Activated CD8-positive, alpha-beta memory T cell treated with anti-CD3 and anti-CD28 coated beads for 4 hours (primary cell): ENCODE measurements at places on chromosomes 1 and 21.

- DNase-seq = no peak
These were observed 89.5 kb downstream of the DISC1 start for GRCh38 chr1:231715816-231716722.

DNA sequence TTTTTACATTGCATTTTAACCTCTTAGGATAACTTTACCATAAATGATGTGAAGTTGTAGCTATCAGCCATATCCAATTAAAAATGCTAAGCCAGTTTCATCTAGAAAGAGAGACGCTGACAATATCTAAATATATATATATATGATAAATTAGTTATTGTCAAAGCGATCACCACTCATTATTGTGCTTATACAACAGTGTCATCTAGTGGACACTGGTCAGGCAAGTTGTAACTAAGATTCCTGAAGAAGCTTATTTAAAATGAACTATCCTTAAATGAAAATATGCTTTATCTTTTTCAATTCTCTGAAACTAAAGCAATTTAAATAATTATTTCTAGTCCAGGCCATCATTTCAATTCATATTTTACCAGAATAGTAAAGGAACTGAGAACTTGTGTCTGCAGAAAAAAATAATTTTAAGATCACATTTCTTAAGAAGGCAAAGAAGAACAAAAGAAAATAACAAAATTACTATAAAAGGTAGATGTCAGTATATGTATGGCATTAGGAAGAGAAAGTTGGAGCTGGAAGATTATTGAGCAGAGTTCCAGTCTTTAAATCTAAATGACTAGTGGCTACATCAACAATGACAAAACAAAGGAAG lies 193.3 kb upstream of the SNX7 start:
- DNase-seq = no peak

DNA sequence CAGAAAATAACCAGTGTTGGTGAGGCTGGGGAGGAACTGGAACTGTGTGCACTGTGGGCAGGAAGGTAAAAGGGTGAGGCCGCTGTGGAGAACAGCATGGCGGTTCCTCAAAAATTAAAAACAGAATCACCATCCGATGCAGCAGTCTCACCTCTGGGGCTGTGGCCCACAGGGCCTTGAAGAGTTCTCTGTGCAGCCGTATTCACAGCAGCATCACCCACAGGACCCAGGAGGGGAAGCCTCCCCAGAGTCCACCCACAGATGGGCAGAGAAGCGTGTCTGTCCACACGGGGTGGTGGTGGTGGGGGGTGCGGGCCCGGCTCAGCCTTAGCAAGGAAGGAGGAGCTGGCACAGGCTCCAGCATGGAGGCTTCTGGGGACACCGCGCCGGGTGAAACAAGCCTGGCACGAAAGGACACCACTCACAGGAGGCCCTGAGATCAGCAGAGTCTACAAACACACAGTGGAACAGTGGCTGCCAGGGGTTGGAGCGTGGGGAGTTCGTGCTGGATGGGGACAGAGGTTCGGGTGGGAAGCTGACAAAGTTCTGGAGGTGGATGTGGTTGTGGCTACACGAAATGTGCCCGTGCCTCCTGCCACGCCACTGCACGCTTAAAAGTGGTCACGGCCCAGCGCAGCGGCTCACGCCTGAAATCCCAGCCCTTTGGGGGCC lies 11.5 kb downstream of the MORN1 start:
- DNase-seq = no peak

DNA sequence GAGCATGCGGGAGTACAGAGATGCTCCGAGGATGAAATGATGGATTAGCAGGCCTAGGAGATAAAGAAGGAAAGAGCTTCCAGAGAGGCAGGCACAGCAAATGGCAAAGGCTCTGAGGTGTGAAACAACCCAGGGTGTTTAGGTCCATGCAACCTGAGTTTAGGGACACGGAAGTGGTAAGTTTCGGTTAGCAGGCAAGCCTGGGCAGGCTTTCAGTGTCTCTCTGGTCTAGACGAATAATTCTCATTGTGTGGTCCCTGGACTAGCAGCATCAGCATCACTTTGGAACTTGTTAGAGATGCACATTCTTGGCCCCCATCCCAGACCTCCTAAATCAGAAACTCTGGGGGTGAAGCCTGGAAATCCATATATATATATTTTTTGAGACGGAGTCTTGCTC lies 18.6 kb downstream of the NKAIN1 start:
- DNase-seq = no peak

DNA sequence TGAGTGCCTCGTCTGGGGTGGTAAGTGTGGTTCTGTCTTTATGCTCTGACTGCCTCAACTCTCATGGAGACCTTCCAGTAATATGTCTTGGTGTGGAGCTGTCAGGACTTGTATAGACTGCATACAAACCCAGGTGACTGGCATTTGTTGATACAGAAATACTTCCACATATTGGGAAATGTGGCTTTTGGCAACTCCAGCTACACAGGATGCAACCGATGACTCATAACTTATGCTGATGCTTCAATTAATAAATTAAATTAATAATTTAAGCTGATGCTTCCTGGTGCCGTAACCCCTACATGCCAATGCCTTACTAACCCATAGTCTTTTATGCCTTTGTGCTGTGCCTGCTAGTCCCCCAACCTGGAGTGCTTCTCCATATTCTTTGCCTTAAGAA lies 72.3 kb upstream of the ARTN start:
- DNase-seq = no peak

DNA sequence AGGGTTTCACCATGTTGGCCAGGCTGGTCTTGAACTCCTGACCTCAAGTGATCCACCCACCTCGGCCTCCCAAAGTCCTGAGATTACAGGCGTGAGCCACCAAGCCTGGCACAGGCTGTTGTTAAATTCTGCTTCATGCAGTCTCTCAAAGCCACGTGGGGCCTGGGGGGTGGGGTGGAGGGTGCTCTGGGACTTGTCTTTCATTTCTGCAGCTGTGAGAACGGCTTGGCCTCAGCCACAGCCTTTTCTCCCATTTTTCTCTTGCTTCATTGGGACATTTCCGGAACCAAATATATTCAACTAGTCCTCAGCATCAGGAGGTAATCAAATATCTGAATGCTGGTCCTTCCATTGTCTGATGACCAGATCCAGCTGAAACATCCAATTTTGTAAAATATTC lies 27.6 kb upstream of the KCNE2 start:
- DNase-seq = no peak

DNA sequence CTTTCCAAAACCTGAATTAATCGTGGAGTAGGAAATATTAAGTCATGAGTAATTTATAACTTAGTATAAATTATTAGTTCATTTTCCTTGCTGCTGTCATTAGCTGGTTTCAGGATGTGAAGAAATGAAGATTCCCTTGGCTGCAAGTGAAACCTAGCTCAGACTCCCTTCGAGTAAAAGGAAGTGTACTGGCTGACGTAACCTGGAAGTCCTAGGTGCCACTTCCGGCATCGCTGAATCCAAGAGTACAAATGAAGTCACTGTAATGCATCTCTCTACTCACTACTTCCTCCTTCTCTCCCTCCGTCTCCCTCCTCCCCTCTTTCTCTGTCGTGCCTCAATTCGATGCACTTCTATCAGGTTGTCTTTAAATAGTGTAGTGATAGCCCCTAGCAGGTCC lies 28.8 kb downstream of the ZP4 start:
- DNase-seq = no peak
